ENCODE measurements at places on chromosomes 12 and 14.

DNA sequence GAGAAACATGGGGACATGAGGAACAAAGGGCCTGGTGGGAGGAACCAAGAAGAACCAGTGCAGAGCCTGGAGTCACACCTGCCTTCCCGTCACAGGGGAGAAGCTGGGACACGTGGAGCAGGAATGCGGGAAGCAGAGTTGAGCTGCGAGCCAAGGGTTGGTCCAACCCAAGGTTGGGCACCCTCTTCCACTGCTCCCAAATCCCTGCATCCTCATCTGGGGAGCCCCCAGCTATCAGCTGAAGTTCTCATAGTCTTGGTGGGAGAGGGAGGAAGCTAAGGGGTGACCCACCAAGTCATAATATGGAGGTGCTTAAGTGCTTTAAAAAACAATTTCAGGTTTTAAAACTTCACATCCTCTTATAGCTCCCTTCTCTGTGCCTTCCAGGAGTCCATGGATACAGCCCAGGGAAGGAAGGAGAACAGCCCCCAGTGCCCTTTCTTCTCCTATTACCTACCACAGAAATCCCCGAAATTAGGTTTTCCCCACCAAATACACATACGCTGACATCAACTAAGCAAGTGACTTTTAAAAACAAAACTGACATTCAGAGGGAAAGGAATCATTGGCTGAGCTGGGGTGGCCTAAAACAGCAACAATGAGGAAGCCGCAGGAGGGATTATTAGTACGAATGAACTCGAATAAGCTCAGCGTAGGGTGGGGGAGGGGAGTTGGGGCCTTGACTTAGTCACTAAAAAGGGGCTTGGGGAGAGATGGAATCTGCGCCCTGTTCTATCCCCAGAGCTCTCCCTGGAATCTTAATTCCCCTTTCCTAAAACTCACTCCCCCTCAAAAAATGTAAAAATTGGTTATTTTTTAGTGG, 4.5 kb downstream of the MYL6 start:
- no peak for DNase-seq

- peak; percentile 55 for DNase-seq
Observed at GRCh38 chr14:23578560-23579310, at the start of gene JPH4. JPH4 (minus strand) TSS chr14:23578790; CDS start chr14:23577453, 1,337 bp downstream.

DNA sequence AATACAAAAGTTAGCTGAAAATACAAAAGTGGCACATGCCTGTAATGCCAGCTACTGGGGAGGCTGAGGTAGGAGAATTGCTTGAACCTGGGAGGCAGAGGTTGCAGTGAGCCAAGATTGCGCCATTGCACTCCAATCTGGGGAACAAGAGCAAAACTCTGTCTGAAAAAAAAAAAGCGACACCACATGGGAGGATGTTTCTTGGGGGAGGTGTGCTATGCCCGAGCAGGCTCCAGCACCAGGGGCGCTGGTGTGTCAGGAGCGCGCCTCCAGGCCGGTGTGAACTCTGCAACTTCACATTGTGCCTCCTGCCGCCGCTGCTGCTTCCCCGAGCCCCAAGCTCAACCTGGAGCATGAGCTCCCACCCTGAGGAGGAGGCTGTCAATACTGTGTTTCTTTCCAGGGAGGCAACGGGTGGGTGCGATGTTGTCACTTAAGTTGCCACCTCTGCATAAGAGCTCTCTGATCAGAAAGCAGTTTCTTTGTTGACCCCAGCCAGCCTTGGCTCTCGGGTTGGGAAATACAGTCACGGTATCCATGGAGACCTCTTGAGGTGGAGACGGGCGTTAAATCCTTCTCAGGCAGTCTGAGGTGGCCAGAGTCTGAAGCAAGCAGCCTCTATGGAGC, 18.9 kb downstream of the DEGS2 start:
- no peak for DNase-seq

DNA sequence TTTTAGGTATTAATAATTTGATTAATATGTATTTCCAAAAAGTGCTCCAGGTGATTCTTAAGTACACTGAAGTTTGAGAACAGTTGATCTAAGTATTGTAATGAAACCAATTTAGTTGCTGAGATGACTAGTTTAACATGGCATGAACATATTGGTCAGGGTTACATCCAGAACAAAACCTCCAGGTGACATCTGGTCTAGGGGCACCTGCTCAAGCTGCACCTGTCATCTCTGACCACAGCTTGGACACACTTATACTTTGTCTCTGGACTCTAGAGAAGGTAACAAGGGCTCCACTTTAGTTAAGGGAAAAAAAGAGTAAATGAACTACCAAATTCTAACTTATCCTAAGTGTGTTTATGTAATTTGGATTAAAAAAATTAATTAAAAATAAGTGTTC, 8.1 kb downstream of the ARID2 start:
- no peak for DNase-seq

Measured in muscle of leg (tissue), 16 donors.